Eye (tissue), 1 donor: ENCODE measurements at places on chromosomes 3 and 15.

GRCh38 chr3:151383956-151384355 lies 597 bp downstream of the P2RY12 start:
- no peak for DNase-seq

- no peak for DNase-seq
These were observed 467.5 kb upstream of the ARL6 start for GRCh38 chr3:97297032-97297431.

DNA sequence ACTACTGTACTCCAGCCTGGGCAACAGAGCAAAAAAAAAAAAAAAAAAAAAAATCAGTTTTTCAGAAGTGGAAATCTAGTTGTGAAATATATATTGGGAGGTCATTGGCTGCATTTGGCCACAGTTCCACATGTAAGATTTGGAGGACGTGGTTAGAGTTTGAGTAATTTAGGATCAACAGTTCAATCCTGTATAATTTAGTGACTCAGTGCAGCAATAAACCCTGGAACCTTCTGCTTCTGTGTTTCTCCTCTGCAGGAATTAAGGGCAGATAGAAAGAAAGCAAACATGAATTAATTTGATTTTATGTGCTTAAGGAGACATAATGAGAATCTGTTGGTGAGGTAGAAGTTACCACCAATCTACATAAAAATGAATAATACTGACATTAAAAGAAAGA lies 347.0 kb downstream of the PTPRG start:
- DNase-seq, result no peak

- no peak for DNase-seq
These were observed 14.9 kb downstream of the CHST2 start for GRCh38 chr3:143134471-143134870.

- DNase-seq, result no peak
These were observed 176.6 kb downstream of the OSBPL10 start for GRCh38 chr3:31804251-31805051.

DNA sequence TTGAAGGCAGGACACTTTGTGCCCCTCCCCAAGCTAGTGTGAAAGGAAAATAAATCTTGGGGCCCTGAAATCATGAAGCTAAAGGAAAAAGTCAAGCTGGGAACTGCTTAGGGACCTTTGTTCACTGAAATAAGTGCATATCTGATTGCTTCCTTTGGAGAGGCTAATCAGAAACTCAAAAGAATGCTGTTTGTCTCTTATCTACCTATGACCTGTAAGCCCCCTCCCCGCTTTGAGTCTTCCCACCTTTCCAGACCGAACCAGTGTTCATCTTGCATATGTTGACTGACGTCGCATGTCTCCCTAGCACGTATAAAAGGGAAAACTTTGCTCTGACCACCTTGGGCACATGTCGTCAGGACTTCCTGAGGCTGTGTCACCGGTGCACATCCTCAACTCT lies 53.1 kb downstream of the SLC30A4 start:
- no peak for DNase-seq

DNA sequence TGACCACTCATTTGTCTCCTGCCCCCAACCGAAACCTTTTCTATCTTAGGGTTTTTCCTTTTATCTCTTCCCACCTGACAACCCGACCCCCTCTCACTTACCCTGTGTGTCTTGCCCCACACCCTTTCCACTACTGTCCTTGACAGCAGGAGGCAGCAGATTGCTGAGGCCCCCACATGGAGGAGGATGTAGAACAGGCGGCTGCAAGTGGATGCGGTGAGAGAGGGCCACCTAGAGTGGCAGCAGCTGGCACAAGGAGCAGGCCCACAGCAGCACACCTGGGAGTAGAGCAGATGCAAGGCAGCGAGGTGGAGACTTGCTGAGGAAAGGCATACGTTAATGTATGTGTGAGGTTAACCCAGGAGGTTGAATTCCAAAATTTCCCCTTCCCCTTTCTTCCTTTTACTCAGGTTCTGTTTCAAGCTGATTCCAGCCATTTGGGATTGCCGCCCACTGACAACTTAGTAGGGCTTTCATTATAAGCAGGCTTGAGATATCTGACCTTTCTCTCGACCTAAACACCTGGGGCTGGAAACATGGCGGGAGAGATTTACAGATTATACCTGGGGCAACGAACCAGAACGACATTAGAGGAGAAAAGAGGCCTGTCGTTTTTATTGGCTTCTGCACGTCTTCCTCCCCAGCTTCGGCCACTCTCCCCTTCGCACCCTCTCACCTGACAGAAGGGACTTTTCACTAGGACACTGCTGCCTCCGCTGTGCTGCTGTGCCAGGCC lies 643 bp downstream of the SERINC4 start:
- no peak for DNase-seq

DNA sequence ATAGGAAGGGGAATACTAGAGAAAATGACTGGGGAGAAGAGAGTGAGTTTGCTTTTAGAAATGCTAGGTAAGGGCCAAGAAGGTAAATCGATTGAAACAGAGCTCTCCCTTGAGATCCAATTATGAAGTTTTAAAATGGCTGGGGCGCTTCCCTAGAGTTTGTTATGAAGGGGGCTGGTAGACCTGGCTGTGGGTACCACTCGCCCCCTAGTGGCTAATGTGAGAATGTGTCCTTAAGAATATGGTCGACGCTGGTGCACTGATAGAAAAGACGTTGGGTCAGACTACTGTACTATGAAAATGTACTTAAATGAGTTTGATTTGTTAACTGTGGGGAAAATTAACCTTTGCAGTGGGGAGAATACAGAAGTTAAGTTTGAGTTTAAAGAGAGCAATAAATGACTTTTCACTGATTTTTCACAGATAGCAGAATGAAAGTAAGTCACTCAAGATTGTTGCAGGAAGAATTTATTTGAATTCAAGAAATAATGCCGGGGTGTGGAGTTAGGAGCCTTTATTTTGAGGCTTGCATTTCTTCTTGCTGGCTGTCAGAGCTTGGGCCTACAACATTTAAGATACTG lies 9.2 kb downstream of the TMPRSS7 start:
- DNase-seq, result peak; percentile 87

- peak; percentile 29 for DNase-seq
These were observed 44.7 kb upstream of the NR2C2 start for GRCh38 chr3:14902719-14903118.

GRCh38 chr3:20054549-20054987 lies 14.3 kb downstream of the KAT2B start:
- no peak for DNase-seq

DNA sequence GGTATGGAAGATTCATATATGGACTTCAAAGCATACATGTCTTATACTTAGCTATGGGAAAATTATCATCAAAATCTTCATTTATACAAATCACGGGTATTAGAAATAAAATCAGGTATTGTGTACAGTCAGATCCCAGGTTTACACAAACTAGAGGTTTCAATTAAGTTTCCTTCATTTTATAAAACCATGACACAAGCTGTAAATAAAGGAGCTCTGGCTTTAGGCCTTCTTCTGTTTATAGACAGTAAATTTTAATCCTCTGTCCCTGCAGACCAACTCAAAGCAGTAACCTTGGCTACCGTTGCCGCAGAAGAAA lies 68.8 kb upstream of the CHD2 start:
- DNase-seq, result no peak

- no peak for DNase-seq
These were observed 29.1 kb downstream of the FGD5 start for GRCh38 chr3:14847613-14848541.
